ENCODE measurements at places on chromosomes 7 and 10.

DNA sequence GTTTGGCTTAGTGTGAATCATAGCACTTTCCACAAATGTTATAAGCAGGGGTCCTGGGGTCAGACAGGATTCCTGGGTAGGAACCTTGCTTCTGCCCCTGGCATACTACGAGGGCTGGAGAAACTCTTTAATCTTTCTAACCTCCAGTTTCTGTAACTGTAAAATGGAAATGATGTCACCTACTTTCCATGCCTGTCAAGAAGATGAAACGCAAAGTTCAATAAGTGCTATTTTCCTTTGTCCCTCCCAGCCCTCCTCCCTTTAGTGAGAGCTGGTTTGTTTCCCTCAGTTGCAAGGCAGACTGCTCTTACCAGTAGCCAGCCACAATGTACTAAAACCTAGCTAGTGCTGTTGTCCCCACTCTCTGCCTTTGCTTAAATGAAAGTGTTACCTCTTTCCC lies 117.1 kb upstream of the HPS1 start:
- no peak for DNase-seq

DNA sequence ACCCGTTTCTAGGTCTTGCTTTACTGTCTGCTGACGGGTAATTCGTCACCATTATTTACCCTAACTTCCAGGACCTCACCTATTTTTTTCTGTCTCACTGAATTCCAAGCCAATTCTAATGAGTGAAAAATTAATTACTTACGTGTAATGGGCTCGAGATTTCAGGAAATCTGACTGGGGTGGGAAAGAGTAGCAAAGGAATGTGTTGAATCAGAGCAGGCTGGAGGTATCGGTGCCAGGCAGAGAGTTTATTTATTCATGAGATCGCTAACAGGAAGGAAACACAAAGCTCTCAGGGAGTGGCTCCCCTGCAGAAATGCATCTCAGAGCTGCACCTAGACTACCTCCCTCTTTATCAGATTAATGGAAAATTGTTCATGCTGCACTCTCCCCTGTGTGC lies 4.0 kb upstream of the DIP2C start:
- DNase-seq: no peak

- DNase-seq: no peak
Observed at GRCh38 chr10:2120746-2121145, 383.4 kb upstream of the ADARB2 start.

GRCh38 chr10:15182540-15183207 lies 14.2 kb upstream of the NMT2 start:
- no peak for DNase-seq

DNA sequence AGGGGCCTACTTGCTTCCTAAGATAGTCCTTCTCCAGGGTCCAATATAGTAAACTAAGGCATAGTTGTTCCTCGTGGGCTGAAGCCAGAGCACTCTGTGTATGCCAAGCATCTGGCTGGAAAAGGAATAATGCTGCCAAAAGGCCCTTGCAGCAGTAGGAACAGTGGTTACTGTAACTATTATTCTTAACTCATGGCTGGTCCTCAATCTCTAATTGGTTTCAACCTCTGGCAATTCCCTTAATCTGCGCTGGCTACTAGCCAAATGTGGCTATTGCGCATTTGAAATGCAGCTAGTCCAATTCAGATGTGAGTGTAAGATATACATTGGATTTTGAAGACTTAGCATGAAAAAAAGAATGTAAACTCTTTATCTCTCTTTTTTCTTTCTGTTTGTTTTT lies 27.8 kb upstream of the LBX1 start:
- DNase-seq: no peak

All from non-pigmented ciliary epithelial cell (primary cell).